MCF 10A (cell line): ENCODE measurements at places on chromosomes 16 and 17.

DNA sequence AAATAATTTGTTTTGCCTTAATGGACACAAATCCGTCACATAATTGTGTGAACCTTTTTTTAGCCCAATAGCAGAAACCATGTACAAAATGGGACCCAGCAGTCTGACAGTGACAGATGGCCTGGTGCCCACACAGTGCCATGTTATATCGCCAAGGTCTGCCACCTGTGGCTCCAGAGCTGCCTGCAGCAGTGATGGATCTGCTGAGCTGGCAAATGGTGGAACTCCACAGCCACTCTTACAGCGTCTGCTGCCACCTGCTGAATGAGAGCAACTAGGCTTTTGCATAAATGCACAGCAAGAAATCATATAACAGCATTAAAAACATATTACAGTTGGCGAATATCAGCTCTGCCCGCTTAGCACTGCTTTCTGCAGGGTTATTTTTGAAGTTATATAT lies 59.4 kb downstream of the NUP93 start:
- peak; percentile 68 for DNase-seq

GRCh38 chr17:20171741-20172365 lies 162.7 kb downstream of the SPECC1 start:
- DNase-seq, result no peak

DNA sequence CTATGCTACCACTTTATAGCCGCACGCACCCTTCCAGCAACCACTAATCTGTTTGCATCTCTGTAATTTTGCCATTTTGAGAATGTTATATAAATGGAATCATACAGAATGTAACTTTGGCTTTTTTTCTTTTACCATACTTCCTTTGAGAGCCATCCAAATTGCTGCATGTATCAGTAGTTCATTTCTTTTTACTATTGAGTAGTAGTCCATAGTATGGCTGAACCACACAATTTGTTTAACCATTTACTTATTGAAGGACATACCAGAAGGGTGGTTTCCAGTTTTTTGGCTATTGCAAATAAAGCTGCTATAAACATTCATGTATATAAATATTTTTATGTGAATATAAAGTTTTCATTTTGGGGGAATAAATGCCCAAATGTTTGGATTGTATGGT lies 8.8 kb downstream of the TENT4B start:
- DNase-seq, result no peak

GRCh38 chr16:727291-727977 lies 528 bp downstream of the HAGHL start:
- no peak for DNase-seq

- DNase-seq, result no peak
Observed at GRCh38 chr16:17512636-17513220, 42.0 kb upstream of the XYLT1 start.

DNA sequence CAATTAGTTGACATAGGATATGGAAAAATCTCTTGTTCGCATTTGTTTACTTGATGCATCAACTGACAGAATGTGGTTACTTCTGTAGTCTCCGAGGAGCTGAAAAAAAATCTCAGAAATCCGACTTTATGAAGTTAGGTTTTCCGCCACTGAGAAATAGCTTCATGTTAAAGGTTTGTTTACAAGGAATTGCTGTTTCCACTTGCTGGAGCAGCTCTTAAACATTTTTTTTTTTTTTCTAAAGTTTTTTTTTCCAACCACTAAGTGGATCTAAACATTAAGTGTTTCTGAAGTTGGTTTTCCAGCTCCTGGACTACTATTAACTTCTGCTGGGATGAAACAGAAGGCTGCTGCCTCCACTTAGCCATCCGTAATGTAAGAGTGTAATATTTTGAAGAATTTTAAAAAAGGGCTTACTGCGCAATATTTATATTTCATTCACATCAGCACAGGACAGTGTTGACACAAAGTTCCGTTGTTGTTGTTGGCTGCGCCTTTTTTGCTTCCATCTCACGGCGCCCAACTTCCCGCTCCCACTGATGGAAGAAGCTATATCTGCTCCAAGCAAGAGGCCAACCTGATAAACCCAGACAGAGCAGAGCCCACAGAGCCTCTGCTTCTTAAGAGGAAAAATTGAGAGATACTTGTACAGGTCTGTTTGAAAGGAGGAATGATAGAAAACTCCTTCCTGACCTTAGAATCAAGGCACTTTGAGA lies 167.7 kb upstream of the KCNJ16 start:
- no peak for DNase-seq

- DNase-seq, result no peak
Observed at GRCh38 chr17:59892251-59892923, 356 bp downstream of the TUBD1 start.

GRCh38 chr17:21031756-21032396 lies 10.9 kb downstream of the USP22 start:
- no peak for DNase-seq

- DNase-seq, result no peak
Observed at GRCh38 chr17:45708707-45709290, 75.3 kb upstream of the CRHR1 start.

- DNase-seq, result no peak
Observed at GRCh38 chr17:81234506-81234855, 4.4 kb downstream of the TEPSIN start.

GRCh38 chr17:35064516-35065215 lies 1.2 kb upstream of the RFFL start:
- no peak for DNase-seq
